Kidney epithelial cell (primary cell): ENCODE measurements at places on chromosomes 1 and 21. TPM values are rescaled to one million over a fixed set of nuclear protein-coding genes. Genes with fewer than 3 reads are reported as not detected.

The FAM110D gene
- 0.07 and 0.79 TPM in 2 replicates for total RNA-seq

The KCNE2 gene
- total RNA-seq = not detected in 2 replicates

The PLXNA2 gene
- 6.9 and 9.2 TPM in 2 replicates for total RNA-seq

The PRAMEF18 gene
- not detected in 2 replicates for total RNA-seq

The PTPRU gene
- total RNA-seq = 55.4 and 80.4 TPM in 2 replicates

The CSMD2 gene
- total RNA-seq = 0.48 and 0.75 TPM in 2 replicates

The CGN gene
- 23.6 and 29.3 TPM in 2 replicates for total RNA-seq

The OLFML3 gene
- 0.17 and 1.4 TPM in 2 replicates for total RNA-seq

The TMCC2 gene
- total RNA-seq = 12.7 and 15.7 TPM in 2 replicates

The SFN gene
- 85.8 and 89.0 TPM in 2 replicates for total RNA-seq

The CLCA4 gene
- not detected in 2 replicates for total RNA-seq

The LCE2C gene
- total RNA-seq = not detected in 2 replicates

The DOCK7 gene
- 40.6 and 43.5 TPM in 2 replicates for total RNA-seq

The RCAN1 gene
- total RNA-seq = 70.6 and 82.4 TPM in 2 replicates

The LHX4 gene
- total RNA-seq = under 0.01 TPM in 1 of 2 replicates, not detected in the other

The ZNF593OS gene
- not detected in 2 replicates for total RNA-seq

The PYHIN1 gene
- not detected in 2 replicates for total RNA-seq

The LCE1C gene
- not detected in 2 replicates for total RNA-seq

The FALEC gene
- not detected in 2 replicates for total RNA-seq

The SUSD4 gene
- total RNA-seq = 0.84 and 1.8 TPM in 2 replicates

The TPTE gene
- total RNA-seq = not detected in 2 replicates

The CSF3R gene
- total RNA-seq = not detected in 2 replicates

The NUP210L gene
- total RNA-seq = not detected in 2 replicates

The JAK1 gene
- 138 and 156 TPM in 2 replicates for total RNA-seq

The IGSF3 gene
- 34.8 and 39.0 TPM in 2 replicates for total RNA-seq

The BTBD8 gene
- total RNA-seq = 3.3 and 3.6 TPM in 2 replicates

The HTR6 gene
- total RNA-seq = not detected in 2 replicates

The LGALS8 gene
- total RNA-seq = 53.6 and 62.0 TPM in 2 replicates

The CCDC181 gene
- total RNA-seq = 3.4 and 4.8 TPM in 2 replicates

The UBE2Q1 gene
- 42.7 and 46.5 TPM in 2 replicates for total RNA-seq

The C2CD2 gene
- 15.8 and 20.8 TPM in 2 replicates for total RNA-seq

The DSCAM gene
- total RNA-seq = 0.21 and 0.48 TPM in 2 replicates

The MYCL gene
- 6.5 and 8.2 TPM in 2 replicates for total RNA-seq

The IGSF5 gene
- 0.17 and 0.48 TPM in 2 replicates for total RNA-seq

The FBXO42 gene
- 11.9 and 18.9 TPM in 2 replicates for total RNA-seq

The CNN3 gene
- 223 and 226 TPM in 2 replicates for total RNA-seq

The TAS1R1 gene
- not detected in 2 replicates for total RNA-seq

The SPRR1B gene
- 0.63 TPM in 1 of 2 replicates, not detected in the other for total RNA-seq

The HDGF gene
- 271 and 296 TPM in 2 replicates for total RNA-seq

The EXO1 gene
- total RNA-seq = 3.2 and 4.4 TPM in 2 replicates

The OR2T35 gene
- total RNA-seq = not detected in 2 replicates

The NES gene
- total RNA-seq = 66.3 and 76.8 TPM in 2 replicates

The AMIGO1 gene
- total RNA-seq = 2.8 and 3.0 TPM in 2 replicates

The RNF115 gene
- 7.7 and 8.5 TPM in 2 replicates for total RNA-seq

The CAMTA1 gene
- total RNA-seq = 74.6 and 76.5 TPM in 2 replicates

The PTGS2 gene
- 2.8 and 5.4 TPM in 2 replicates for total RNA-seq

The SIPA1L2 gene
- 13.7 and 16.4 TPM in 2 replicates for total RNA-seq

The YBEY gene
- total RNA-seq = 19.4 and 23.7 TPM in 2 replicates

The SLAMF9 gene
- total RNA-seq = not detected in 2 replicates

The BMP8B gene
- total RNA-seq = 2.8 and 4.3 TPM in 2 replicates

The FAM131C gene
- 0.46 and 0.89 TPM in 2 replicates for total RNA-seq

The RNU1-4 gene
- under 0.01 TPM in 2 replicates for total RNA-seq

The TNFRSF4 gene
- 0.25 and 3.6 TPM in 2 replicates for total RNA-seq

The PCNX2 gene
- total RNA-seq = 26.4 and 29.5 TPM in 2 replicates

The C1orf116 gene
- total RNA-seq = 34.1 and 39.8 TPM in 2 replicates

The PRKACB gene
- 11.6 and 13.7 TPM in 2 replicates for total RNA-seq
